Colonic mucosa (tissue), 4 donors: ENCODE measurements at places on chromosomes 12 and 14. TPM values are rescaled to one million over a fixed set of nuclear protein-coding genes. Genes with fewer than 3 reads are reported as not detected.
A peak's percentile ranks its signal among the peaks of the same experiment; 100 is the strongest.

DNA sequence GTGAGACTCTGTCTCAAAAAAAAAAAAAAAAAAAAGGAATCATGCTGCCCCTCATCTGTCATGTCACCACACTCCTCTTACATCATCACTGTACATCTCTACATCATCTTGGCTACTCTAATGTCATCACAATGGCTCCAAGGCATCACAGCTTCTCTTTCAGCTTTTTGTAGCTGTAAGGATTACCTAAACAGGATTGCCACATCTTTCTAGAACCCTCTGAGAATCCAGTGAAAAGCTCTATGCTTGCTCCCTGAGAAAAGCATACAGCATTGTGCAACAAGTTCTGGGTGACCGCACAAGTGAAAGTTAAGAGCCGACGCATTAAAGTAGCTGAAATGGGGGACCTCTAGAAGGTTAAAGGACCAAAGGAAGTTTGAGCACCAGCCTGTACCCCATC, 272.5 kb downstream of the C12orf50 start:
- no peak for DNase-seq

GRCh38 chr12:15984097-15984800, 73.1 kb downstream of the DERA start:
- DNase-seq = no peak

- peak; percentile 72 for DNase-seq
These were observed 1.9 kb downstream of the BCL7A start for GRCh38 chr12:122023339-122024131.

DNA sequence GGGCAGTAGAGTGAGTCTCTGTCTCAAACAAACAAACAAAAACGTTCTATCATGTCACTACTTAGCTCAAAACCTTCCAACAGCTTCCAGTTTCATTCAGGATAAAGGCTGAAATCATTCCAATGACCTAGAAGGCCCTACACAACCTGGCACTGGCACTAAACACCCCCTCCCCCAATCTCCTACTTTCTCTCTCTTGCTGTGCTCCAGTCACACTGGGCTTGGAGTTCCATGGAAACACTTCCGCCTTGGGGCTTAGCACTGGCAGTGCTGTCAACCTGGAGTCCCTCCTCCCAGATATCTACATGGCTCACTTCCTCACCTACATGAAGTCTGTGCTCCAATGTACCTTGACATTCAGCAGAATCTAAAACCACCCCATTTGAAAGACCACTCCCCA, 65.0 kb upstream of the SINHCAF start:
- DNase-seq = no peak

The TAS2R9 gene
- total RNA-seq = not detected

The CCDC184 gene
- total RNA-seq = 0.53 TPM
